ENCODE measurements at places on chromosomes 4 and X.

- DNase-seq, result no peak
These were observed 103.0 kb upstream of the MAML3 start for GRCh38 chr4:140256941-140257340.

DNA sequence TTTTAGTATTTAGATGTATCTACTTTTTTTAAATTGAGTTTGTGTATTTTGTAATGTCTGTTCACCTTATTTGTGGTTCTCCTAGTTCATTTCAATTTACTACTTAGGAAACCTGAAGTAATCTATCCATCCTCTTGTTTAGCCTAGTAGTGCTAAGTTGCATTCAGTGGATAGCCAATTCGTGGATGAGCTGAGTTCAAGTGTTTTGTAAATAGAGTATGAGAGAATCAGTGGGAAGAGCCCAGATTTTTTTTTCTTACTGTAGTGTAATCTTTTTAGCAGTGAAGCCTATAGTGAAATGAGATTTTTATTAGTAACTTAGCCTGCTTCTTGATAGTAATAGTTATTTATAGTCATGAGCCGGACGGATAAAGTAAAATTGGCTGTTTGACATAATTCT, 21.7 kb downstream of the STAG2 start:
- DNase-seq, result no peak

- DNase-seq, result no peak
These were observed 192.0 kb upstream of the ANK2 start for GRCh38 chr4:112857461-112857860.

GRCh38 chr4:8171984-8172924, 13.6 kb upstream of the ABLIM2 start:
- no peak for DNase-seq

GRCh38 chr4:182555997-182556418, 312.8 kb downstream of the TENM3 start:
- DNase-seq, result no peak

DNA sequence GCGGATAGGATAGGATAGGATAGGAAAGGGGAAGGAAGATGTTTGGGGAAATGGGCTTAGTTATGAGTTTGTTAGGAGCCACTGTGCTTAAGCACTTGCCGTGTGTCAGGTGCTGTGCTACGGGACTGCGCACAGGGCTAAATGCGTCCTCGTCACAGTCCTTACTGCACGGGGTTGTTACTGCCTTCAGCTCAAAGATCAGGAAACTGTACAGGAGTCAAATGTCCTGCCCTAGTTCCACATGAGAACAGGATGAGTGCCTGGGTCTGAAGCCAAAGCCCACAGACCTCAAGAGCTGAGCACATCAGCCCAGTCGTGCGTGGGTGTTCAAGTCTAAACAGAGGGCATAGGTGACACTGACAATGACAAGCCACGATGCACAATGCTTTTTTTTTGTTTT, 15.0 kb downstream of the ACSL1 start:
- DNase-seq, result no peak

GRCh38 chr4:44583393-44583792, 68.0 kb downstream of the YIPF7 start:
- DNase-seq, result no peak

- DNase-seq, result no peak
These were observed 10.5 kb downstream of the CD99L2 start for GRCh38 chrX:150887906-150888465.

DNA sequence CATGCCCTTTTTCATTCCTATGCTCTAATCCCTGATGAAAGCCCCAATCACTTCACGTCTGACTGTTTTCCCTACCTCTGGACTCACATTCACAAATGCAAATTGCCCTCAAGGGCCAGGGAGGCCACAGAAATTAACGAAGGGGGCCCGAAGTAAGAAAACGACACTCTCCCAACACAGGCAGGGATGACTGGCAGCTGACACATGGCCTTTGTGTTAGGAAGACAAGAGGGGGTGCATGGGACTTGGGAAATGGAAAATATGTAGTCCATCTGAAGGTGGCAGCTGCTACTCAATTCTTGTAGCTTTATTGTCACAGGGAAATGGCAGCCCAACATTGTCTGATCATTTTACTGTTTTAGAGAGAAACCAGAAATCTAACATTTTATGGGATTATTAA, 12.3 kb upstream of the SPARCL1 start:
- no peak for DNase-seq

GRCh38 chr4:39641451-39641850, 2.8 kb upstream of the SMIM14 start:
- DNase-seq, result no peak

GRCh38 chrX:85359051-85359450, 20.4 kb downstream of the POF1B start:
- DNase-seq, result no peak

GRCh38 chrX:41857670-41858069, 65.7 kb downstream of the CASK start:
- DNase-seq, result no peak

GRCh38 chrX:3075959-3076358, 34.7 kb downstream of the ARSF start:
- no peak for DNase-seq

DNA sequence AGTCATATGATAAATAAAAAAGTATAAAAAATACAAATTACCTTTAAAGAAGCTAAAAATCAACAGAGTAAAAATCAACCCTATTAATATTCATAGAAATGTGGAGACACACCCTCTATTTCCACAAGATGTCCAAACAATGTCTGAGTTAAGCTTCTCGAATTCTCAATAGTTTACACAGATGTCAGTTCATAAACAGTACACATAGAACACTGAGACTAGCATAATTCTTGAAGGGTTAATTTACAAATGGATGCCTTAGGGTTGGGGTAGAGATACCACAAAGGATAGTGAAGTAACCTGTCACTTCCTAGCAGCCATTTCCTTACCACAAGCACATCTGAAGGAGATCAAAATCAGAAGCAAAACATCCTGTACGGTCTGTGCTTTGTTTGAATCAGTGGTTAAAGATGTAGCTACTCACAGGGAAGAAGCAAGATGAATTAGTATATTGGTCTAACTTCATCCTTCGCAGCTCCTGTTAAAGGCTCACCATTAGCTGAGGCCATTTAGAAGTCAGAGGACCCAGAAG, 2393.9 kb downstream of the ARAP2 start:
- DNase-seq, result no peak

GRCh38 chr4:58749206-58749605, 1639.0 kb upstream of the IGFBP7 start:
- DNase-seq, result no peak

- no peak for DNase-seq
These were observed 164.6 kb downstream of the PRKX start for GRCh38 chrX:3548765-3549391.

DNA sequence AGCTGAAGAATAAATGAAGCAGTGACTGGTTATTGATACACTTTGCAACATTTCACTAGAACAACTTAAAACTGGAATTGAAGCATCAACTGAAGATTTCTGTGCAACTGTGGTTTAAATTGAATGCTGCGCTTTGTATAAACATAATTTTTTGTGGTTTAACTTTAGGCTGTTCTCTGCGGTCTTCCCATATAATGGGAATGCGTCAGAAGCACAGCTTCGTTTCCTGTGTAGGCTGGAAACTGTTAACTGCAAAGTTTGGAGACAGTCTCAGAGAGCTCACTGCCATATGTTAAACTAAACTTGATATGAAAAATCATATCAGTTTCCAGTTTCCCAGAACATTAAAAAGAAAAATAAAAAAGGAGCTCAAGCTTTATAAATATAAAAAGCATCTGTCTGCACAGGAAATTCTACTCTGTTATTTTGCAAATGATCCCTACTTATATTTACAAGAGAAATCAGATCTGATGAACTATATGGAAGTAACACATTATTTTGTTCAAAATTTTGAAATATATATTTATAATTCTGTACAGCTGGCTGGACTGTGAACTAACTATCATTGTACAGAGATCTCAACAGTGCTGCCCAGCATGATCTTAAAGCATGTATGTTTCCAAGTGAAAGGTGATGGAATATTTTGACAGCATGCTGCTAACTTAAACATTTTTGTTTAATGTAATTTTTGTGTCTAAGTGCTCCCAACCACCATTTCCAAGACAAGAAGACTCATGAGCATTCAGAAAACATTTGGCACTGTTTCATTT, 139.9 kb downstream of the NDST3 start:
- DNase-seq, result no peak

DNA sequence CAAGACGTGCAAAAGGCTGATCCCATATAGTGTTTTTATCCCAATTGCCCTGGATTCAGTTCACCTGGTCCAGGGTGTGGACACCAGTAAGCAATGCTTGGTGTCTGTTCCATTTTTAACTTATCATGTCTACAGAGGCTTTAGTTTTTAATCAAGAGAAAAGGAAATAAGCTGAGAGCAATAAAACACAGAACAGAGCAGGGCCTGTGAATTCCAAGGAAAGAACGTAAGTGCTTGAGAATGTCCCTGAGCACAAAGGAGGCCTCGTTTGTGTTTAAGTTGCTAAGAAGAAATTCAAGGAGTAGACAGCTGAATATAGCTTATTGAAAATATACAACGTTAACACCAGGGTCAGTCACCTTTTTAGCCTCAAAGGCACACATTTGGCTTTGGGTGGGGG, 191.3 kb downstream of the GPC3 start:
- no peak for DNase-seq

GRCh38 chrX:134476284-134476683, 16.3 kb downstream of the HPRT1 start:
- no peak for DNase-seq

- DNase-seq, result no peak
These were observed 28.3 kb downstream of the CYTL1 start for GRCh38 chr4:4990857-4991540.

DNA sequence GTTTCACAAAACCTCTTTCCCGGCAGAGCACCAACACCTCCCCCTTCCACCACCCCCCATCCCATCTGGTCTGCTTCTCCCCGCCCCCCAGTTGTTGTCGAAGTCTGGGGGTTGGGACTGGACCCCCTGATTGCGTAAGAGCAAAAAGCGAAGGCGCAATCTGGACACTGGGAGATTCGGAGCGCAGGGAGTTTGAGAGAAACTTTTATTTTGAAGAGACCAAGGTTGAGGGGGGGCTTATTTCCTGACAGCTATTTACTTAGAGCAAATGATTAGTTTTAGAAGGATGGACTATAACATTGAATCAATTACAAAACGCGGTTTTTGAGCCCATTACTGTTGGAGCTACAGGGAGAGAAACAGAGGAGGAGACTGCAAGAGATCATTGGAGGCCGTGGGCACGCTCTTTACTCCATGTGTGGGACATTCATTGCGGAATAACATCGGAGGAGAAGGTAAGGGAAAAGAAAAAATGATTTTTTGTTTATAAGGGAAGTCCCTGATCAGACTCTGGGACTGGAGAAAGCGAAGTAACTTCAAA, at the start of gene PDGFRA:
Gene PDGFRA (plus strand): TSS at position 333 of the 541 bp plus-strand sequence. CDS start 29,476 bp downstream, outside the sequence.
- DNase-seq, result no peak

- no peak for DNase-seq
These were observed 13.1 kb downstream of the RP2 start for GRCh38 chrX:46849933-46850332.

DNA sequence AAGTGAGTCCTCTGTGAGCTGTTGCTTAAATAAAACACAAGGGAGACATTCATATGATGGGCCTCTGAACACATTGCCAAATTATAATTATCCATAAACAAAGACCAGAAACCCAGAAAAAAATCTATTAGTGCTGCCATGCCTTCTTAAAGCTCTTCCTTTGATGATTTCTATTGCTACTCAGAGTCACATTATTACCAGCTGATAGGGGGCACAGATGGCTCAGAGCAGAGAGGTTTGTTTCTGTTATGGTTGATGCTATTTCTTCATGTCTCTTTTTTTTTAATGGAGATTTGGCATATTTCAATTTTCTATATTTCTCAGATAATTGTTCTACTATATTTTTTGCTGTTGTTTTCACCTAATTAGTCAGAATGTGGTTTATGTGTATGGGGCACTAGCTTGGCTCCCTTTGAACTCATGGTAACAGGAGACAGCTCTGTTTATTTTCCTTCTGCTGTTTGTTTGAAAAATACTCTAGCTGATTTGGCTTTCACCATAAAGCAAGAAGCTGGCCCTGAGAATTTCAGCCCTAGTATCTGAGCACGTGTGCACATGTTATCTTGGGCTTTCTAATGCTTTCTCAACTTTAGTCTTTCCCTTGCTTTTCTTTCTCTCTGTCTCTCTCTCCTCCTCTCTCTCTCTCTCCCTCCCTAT, 568.8 kb downstream of the PPARGC1A start:
- no peak for DNase-seq

DNA sequence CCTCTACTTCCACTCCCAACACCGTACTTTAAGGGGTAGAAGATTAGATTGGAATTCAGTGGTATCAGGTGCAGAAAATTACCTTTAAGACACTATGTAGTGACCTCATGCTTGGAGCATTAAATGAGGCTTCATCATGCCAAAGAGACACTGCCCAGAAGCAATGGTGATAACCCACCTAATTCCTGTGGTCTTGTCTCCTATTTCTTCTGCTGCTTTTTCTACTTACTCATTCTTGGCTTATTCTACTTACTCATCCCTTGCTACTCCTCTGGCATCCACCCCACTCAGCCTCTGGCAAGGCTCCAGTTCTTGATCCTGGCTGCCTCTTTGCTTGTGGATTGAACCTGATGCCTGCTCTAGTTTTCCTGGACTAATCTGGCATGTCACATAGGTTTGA, 62.3 kb upstream of the ADAMTS3 start:
- DNase-seq, result no peak

DNA sequence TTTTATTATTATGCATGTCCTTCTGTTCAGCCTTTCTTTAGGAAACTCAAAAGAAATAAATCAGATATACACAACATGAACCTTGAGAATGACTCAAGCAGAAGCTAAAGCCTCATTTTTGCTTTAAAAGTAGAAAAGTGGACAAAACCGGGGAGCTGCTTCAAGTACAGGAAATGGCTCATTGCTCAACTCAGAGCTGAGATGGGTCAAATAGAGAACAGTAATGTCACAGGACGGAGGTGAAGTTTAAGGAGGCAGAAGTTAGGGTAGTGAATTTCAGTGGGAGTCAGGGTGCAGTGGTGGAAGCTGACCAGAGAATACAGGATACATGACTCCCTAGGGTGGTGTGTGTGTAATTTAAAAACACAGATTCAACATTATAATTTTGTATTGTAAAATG, 22.2 kb downstream of the PHKA2 start:
- DNase-seq, result no peak

DNA sequence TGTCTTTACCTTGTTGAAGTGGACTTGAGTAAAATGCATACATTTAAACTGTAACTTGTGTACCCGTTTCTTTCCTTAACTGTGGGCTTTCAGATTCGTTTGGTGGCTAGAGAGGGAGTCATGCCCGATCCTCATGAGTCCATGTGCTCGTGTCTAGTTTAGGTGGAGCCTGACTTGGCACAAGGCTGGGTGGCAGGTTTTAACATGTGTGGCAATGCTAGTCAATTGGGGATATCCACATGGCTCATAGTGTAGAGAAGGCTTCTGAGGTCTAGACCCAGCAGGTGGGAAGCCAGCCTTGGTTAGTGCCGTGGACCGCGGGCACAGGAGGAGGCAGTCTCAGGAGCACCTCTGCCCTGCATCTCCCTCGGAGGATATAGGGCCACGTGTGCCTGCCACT, 48.5 kb upstream of the CLCN4 start:
- DNase-seq, result no peak

- no peak for DNase-seq
These were observed 261.7 kb upstream of the FAM241A start for GRCh38 chr4:111883557-111883999.
